ENCODE measurements at places on chromosomes 1 and 21. TPM values are rescaled to one million over a fixed set of nuclear protein-coding genes. Genes with fewer than 3 reads are reported as not detected.

The INTS7 gene
- 22.3 TPM for total RNA-seq

The C1orf56 gene
- total RNA-seq: 1.6 TPM

The DENND2D gene
- total RNA-seq: 164 TPM

The FAM72B gene
- total RNA-seq: 13.6 TPM

The NGF gene
- not detected for total RNA-seq

The SIM2 gene
- total RNA-seq: 0.15 TPM

The ADAMTS1 gene
- 0.21 TPM for total RNA-seq

The RGS16 gene
- total RNA-seq: 57.1 TPM

The LMX1A gene
- not detected for total RNA-seq

The DMBX1 gene
- not detected for total RNA-seq

The ETV3L gene
- 0.96 TPM for total RNA-seq

The SYDE2 gene
- total RNA-seq: 3.8 TPM

The GJB4 gene
- not detected for total RNA-seq

The PTPN22 gene
- 39.5 TPM for total RNA-seq

DNA sequence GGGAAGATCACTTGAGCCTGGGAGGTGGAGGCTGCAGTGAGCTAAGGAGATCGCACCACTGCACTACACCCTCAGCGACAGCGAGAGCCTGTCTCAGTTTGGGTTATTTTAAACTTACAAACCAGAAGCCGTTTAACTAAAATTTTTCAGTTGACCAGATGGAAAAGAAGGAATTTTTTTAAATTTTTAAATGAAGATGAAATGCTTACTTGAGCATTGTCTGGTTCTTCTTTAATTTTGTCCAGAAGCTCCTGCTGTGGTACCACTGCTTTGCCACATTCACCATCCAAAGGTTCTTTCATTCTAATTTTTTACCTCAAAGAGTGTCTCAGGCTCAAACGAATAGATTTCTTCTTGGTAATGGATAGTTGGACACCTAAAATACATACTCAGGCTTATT is 1.4 kb downstream of the ZMYM6 start:
- peak overlapping the region; percentile 90 for H3K27ac ChIP-seq
- DNase-seq: no peak
- H3K4me1 ChIP-seq: peaks cover 3% of the 10 kb centered on the region
- H3K27me3 ChIP-seq: no peaks in the 10 kb centered on the region
- H3K36me3 ChIP-seq: no peaks in the 10 kb centered on the region

GRCh38 chr1:25194572-25195020 is 37.7 kb downstream of the SYF2 start:
- peaks cover 5% of the 10 kb centered on the region for H3K27me3 ChIP-seq
- no peak overlapping the region for H3K4me3 ChIP-seq
- H3K27ac ChIP-seq: no peak overlapping the region
- no peaks in the 10 kb centered on the region for H3K36me3 ChIP-seq

DNA sequence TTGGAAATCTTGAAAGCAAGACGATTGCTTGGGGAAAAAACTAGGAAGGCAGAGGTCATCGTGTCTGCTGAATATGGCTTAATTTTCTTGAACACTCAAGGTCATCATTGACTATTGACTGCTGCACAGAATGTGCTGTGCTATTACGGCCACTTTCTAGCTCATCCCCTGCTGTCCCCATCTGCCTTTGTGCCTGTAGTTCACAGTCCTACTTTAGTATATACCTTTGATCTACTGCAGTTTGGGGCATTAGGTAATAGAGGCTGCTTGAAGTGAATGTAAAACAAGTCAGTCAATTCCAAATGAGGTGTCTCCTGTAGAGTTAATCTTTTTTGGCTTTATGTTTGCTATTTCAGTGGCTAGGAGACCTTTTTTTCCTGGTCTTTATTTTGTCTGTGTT is 8.3 kb downstream of the RAB4A start:
- DNase-seq: no peak
- H3K4me1 ChIP-seq: no peaks in the 10 kb centered on the region
- H3K27me3 ChIP-seq: no peaks in the 10 kb centered on the region
- H3K36me3 ChIP-seq: no peaks in the 10 kb centered on the region

DNA sequence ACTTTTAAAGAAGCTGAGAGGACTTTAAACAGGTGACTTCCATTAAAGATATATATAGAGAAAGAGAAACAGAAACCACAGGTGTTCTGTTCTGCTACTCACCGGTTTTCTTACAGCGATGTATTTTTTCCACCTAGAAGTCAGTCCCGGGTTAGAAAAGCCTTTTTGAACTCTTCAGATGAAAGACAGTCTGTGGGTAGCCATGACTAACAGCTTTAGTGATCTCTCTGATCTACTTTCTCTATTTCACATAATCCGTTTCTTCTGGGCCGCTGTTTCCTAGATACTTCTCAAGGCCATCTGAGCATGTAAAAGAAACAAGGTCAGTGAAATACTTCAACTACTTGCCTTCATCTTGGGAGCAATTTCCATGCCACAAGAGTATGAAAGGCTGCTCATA is 25.1 kb downstream of the WDR64 start:
- H3K4me1 ChIP-seq: peaks cover 4% of the 10 kb centered on the region
- H3K4me3 ChIP-seq: peak overlapping the region; percentile 30
- peak; percentile 16 for DNase-seq
- no peaks in the 10 kb centered on the region for H3K36me3 ChIP-seq

- peaks cover 11% of the 10 kb centered on the region for H3K4me1 ChIP-seq
- DNase-seq: no peak
- no peaks in the 10 kb centered on the region for H3K36me3 ChIP-seq
- H3K27ac ChIP-seq: no peak overlapping the region
- H3K27me3 ChIP-seq: no peaks in the 10 kb centered on the region
- H3K4me3 ChIP-seq: no peak overlapping the region
These were observed 10.1 kb upstream of the HCRTR1 start for GRCh38 chr1:31607360-31607759.

DNA sequence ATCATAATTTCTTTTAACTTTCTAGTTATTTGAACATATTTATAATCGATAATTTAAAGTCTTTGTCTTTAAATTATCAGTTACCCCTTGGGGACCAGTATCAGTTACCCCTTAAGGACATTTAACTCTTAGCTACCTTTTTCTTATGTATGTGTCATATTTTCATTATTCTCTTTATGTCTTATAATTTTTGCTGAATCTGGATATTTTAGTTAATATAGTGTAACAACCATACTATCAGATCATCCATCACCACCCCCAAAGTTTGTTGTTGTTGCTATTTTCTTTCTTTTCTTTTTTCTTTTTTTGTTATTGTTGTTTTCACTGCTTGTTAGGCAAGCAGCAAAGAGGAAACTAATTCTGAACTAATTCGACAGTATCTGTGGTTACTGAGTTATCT is 57.0 kb upstream of the TNFSF18 start:
- no peaks in the 10 kb centered on the region for H3K27me3 ChIP-seq
- DNase-seq: no peak
- peaks cover 7% of the 10 kb centered on the region for H3K4me1 ChIP-seq
- no peak overlapping the region for H3K27ac ChIP-seq

DNA sequence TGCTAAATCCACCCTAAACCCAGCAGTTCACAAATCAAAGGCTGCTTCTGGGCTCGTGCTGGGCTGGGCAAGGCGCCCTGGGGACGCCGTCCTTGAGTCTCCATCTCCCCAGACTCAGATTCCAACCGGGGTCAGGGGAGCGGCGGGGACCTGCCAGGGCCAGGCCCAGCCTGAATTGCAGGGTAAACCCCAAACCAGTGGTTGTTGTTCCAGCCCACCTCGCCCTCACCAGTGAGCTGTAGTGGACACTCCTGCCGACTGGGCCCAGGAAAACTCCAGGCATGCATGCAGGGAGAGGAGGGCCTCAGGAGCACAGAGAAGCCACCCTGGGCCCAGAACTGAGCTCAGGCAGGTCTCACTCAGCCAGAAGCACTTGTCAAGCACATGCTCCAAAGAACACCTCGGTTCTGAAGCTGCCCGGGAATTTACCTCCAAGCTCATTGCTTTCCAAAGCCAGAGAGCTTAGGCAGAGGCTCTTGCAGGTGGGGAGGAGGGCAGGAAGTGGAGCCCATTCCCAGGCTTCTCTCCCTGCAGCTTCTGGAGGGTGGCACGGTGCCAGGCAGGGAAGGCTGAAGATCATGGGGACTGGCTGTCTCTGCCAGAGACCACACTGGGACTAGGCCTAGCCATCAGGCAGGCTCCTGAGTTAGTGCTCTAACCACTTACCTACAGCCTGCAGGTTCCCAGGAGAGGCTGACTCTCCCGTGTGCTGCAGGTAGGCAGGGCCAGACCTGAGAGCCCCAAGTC is 437.0 kb downstream of the MATN1 start:
- DNase-seq: no peak
- H3K27me3 ChIP-seq: no peaks in the 10 kb centered on the region
- no peak overlapping the region for H3K27ac ChIP-seq
- H3K36me3 ChIP-seq: no peaks in the 10 kb centered on the region

DNA sequence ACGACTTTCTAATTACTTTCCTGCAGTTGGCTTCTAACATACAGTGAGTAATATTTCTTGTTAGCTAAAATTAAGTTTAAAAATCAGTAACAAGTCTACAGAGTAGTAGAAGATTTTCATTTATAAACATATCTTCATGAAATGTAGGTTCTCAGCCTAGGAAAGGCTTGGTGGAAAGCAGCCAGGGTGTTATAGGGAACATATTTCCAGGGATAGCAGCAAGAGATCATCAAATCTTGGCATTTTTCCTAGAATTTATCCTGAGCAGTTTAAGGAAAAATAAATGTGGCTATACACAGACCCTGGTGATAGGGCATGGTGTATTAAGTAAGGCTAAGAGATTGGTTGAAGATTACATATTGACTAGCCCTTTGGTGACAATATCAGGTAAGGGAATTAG is 203.5 kb upstream of the NEGR1 start:
- H3K4me3 ChIP-seq: no peak overlapping the region
- no peaks in the 10 kb centered on the region for H3K4me1 ChIP-seq
- no peaks in the 10 kb centered on the region for H3K27me3 ChIP-seq
- no peaks in the 10 kb centered on the region for H3K36me3 ChIP-seq
- H3K27ac ChIP-seq: no peak overlapping the region
- no peak for DNase-seq

GRCh38 chr1:167997037-167997575 is 60.2 kb upstream of the MPC2 start:
- peaks cover 19% of the 10 kb centered on the region for H3K36me3 ChIP-seq
- DNase-seq: no peak
- no peaks in the 10 kb centered on the region for H3K4me1 ChIP-seq
- H3K4me3 ChIP-seq: no peak overlapping the region
- no peaks in the 10 kb centered on the region for H3K27me3 ChIP-seq
- no peak overlapping the region for H3K27ac ChIP-seq

GRCh38 chr1:61186753-61187152 is 104.4 kb downstream of the NFIA start:
- no peak for DNase-seq
- H3K36me3 ChIP-seq: no peaks in the 10 kb centered on the region
- no peak overlapping the region for H3K4me3 ChIP-seq
- H3K27ac ChIP-seq: no peak overlapping the region

GRCh38 chr1:235971571-235972310 is 93.1 kb downstream of the NID1 start:
- DNase-seq: peak; percentile 84
- H3K4me3 ChIP-seq: peak overlapping the region; percentile 58
- no peaks in the 10 kb centered on the region for H3K27me3 ChIP-seq
- H3K36me3 ChIP-seq: no peaks in the 10 kb centered on the region
- peaks cover 7% of the 10 kb centered on the region for H3K4me1 ChIP-seq

GRCh38 chr1:7478809-7479499 is 292.1 kb upstream of the VAMP3 start:
- H3K27ac ChIP-seq: no peak overlapping the region
- no peaks in the 10 kb centered on the region for H3K36me3 ChIP-seq
- no peak overlapping the region for H3K4me3 ChIP-seq

- no peaks in the 10 kb centered on the region for H3K27me3 ChIP-seq
- no peak overlapping the region for H3K4me3 ChIP-seq
- no peaks in the 10 kb centered on the region for H3K36me3 ChIP-seq
These were observed 24.3 kb downstream of the PTGS2 start for GRCh38 chr1:186655876-186656275.

Measured in GM12878 (cell line).